ENCODE measurements at places on chromosomes 7 and 10.

- DNase-seq: no peak
Observed at GRCh38 chr10:33781606-33782395, 447.3 kb upstream of the NRP1 start.

DNA sequence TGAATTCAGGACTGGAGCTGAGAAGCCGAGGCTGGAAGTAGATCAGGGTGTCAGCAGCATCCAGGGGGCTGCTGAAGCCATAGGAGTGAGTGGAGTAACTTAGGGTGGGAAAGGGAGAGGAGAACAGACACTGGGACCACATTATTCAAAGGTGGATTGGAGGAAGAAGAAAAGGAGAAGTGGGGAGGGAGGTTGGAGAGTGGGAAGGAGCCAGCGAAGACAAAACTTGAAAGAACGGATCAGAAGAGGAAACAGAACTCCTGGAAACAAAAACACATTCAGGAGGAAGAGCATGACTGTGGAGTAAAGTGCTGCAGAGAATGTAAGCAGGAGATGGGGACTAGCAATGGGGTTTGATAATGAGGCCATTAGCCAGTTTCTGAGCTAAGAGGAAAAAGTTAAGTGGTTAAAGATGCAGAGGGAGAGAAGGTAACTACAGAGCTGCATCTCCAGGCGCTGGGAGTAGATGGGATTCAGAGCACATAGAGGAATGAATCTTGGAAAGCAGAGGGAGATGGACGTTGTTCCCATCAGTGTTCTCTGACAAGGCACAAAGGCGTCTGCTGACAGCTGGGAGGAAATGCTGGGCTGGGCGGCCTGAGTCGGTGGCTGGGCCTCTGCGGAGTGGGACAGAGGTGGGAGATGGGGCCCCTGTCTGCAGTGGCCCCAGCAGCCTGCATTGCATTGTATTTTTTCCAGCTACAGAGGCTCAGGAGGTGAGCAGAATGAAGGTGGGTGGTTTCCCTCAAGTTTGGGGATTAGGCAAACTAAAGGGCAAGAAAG is 63.1 kb upstream of the LEP start:
- DNase-seq: no peak

- DNase-seq: no peak
Observed at GRCh38 chr10:78407966-78408365, 374.3 kb downstream of the RPS24 start.

DNA sequence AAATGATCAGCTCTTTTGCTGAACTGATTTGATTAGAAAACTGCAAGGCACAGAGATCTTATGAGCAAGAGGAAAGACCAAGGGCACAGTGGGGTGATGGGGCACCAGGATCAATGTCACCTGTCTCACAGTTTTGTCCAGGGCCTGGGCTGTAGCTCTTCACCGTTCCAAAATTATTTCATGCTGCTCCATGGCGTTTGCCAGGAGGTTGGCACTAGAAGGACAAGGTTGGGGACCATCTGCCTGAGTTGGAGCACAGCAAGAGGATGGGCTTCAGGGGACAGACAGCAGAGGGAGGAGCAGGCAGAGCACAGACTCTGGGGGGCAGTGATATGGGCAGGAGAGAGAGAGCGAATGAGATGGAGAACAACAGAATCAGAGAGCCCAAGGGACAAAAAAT is 17.5 kb upstream of the FRA10AC1 start:
- no peak for DNase-seq

GRCh38 chr7:157291404-157292080 is 45.3 kb upstream of the DNAJB6 start:
- no peak for DNase-seq

DNA sequence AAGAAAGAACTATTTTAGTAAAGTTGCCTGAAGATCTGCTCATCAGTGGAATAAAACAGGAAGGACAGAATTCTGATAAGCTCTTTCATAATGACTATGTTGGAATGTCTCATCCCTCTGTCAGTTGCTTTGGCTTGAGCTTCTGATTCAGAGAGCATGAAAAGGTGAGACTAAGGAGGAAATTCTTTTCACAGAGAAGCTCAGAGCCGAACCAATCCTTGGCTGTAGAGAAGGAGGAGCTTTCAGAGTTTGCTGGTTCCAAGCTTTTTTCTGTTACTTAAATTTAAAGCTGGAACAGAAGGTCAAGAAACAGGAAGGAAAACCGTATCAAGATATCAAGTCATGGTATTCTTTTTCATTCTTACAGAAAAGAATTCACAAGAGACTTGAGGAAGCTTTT is 24.0 kb downstream of the GSTO2 start:
- no peak for DNase-seq

DNA sequence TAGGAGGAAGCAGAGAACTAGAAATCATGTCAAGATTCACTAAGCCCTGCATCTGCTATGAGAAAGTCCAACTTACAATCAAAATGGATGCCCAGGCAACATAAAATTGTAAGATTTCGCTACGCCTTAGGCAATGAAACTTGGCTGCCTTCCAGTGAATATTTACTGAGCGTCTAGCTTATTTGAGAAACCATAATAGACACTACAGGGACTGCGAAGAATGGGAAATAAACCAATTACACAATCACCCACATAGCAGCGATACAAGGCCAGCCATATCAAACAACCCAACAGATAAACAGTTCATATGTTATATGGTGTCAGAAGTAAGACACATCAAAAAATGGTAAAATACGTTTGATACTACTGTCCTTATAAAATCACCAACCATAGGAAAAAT is 545.0 kb upstream of the C7orf33 start:
- DNase-seq: no peak

DNA sequence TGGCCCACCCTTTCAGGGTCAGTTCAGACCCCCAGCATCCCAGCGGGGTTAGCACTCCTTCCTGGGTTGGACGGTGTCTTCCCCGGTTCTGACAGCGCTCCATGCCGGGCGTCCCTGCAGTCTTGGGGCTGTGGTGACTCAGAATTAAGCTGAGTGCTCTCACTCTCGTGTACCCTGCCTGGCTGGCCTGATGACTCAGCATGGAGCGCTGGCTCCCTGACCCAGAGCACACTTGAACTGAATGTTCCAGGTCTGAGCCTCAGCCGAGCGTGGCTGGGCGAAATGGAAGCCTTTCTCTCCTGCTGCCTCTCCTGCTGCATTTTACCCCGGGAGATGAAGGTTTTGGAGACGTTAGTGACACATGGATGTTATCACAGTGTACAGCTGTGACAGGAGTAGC is 7.1 kb downstream of the BAG3 start:
- no peak for DNase-seq

DNA sequence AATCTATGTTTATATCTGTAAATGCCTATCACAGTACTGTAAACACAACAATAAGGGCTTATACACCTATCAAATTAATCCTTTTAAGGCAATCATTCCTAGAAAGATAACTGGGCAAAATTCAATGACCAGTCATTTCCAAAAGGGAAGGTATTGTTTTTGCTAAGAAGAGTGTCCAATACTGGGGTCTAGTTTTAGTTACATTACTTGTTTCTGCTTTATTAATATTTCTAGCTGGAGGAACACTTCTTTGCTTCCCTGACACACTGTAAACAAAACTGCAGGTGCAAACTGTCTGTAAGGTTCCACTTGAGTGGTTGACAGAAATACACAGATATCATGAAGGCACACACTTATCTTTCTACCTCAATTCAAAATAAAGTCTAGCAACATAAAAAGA is 84.2 kb upstream of the FAM133B start:
- DNase-seq: no peak
